Stimulated activated CD8-positive, alpha-beta memory T cell treated with anti-CD3 and anti-CD28 coated beads, Interleukin-7, amount 100 ng/mL, for 48 hours (primary cell): ENCODE measurements at places on chromosomes 7 and 10.

- no peak for DNase-seq
Measured at GRCh38 chr7:100886936-100887515, 2.5 kb downstream of the UFSP1 start.

DNA sequence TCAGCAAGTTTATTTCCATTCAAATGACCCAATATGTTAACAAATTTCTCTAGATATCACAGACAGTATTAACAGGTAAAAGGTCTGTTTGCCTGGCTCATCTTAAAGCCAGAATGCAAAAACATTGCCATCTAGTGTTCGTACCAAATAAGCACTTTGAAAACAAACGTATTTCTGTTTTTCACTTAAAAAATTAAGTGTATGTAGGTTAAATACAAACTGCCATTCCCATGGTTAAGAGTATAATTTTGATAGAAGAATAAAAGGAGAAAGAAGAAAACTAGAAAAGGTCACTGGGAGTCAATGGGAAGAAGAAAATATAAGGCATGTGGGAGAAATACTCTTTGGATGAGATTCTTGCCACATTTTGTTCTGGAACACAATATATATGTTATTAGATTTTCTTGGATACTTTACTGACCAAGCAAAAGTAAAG, 51.0 kb downstream of the ORC5 start:
- DNase-seq = no peak

DNA sequence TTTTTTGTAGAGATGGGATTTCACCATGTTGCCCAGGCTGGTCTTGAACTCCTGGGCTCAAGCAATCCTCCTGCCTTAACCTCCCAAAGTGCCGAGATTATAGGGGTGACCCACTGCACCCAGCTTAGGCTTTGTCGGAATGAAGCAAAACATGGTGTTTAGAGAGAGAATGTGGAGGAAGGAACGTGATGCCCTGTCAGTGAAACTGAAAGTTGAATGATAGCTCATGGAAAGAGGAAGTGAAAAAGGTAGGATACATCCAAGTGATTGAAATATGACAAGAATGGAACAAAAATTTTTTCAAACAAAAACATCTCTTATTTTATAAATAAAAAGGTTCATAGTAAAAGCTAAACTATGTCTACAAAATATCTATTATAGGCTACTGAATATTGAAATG, 5.9 kb downstream of the AKAP9 start:
- no peak for DNase-seq

- no peak for DNase-seq
Measured at GRCh38 chr10:70661623-70662361, 10.5 kb upstream of the ADAMTS14 start.

DNA sequence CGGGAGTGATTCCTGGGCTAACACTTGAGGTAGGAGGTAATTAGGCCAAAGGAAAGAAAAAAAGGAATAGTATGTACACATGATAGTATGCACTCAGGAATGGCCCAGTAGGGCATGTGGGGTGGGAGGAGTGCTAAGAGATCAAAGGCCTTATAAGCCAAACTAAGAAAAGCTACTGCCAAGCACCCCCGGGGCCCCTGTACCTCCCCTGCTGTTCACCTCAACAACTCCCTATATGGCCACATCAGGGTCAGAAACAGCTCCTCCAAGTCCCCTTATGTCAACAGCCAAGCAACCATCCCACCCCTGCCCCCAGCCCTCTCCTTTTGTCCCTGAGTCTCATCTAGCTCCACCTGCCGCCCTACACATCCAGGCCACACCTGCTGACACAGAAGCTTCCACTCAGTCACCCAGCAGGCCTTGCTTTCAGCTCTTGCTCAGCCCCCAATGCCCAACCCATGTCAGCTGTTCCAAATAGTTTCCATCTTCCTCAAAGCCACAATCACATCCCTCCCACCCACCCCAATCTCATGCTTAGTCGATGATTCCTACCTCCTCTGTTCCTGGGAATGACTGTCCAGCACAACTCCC, 80.2 kb downstream of the SORBS1 start:
- DNase-seq = no peak

DNA sequence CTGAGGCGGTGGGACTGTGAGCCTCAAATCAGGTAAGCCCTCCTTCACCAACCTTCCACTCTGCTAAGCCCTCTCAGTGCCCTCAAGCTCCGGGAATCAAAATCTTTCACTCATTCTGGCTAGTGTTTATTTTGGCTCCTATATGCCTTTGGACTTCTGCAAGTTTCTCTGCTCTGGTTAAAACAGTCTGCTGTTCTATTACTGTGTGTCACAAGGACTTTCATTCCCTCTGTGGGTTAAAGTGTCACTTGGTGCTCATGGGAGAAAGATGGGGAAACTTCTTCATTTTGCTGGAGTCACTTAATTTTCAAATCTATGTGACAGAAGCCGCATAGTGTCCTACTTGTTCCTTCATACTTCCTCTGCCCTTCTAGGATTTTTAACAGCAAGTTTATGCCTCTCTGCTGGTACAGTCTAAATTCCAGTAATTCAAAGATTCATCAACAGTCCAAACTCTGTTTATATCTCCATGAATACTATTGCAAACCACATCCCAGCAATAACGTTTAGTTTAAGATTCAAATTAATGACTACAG, 61.3 kb downstream of the CD36 start:
- DNase-seq = no peak

DNA sequence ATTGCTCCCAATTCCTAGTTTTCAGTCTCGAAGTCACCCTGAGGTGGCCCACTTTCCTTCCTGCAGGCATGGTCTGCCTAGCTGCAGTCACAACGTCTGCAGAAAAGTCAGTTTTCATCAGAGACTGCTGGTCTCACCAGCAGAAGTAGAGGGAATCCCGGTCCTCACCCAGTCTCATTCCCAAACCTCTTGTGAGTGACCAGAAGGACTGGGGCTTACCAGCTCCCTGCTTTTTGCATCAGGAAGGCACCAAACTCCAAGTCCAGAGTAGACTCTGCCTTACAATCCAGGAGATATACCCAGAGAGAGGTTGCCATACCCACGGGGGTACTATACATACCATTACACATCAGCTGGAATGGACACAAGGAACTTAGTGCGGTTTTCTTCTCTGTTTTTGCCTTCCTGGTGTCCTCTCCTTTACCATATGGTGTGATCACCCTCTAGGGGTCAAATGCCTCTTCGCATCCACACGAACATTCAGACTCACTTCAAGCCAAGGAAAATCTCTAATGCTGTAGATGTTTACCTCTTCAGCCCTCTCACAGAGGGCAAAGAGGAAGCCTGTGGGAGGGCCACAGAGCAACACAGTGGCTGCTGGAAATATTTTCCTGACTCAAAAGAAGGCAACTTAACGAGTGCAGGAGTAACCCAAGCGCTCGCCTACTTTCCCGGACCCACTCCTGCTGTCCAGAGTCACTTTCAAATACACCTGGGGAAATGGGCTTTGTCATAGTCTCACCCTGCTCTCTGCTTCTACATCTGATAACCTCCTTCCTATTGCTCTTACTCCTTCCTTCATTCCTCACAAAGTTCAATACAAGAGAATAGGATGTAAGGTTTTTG, 220.9 kb downstream of the C7orf25 start:
- no peak for DNase-seq

- DNase-seq = no peak
Measured at GRCh38 chr7:17774248-17774647, 166.0 kb downstream of the SNX13 start.

DNA sequence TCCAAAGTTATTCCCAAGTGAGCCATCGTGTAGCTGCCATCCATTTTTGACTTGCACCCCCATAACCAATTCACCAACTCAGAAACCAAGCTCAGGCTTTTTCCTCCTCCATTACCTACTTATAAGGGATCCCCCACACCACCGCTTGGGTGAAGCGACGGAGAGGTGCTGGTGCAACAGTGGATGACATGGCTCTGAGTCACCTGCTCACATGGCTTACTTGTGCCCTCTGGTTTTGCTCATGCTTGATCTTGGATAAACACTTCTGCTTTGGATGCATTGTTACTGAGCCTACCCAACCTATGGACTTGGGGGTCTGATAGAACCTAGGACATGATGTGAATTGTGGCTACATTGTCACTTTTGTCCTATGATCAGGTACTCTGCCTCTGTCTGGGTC, 12.0 kb upstream of the AKR1B1 start:
- no peak for DNase-seq

- no peak for DNase-seq
Measured at GRCh38 chr7:132453826-132454225, 122.4 kb downstream of the PLXNA4 start.

DNA sequence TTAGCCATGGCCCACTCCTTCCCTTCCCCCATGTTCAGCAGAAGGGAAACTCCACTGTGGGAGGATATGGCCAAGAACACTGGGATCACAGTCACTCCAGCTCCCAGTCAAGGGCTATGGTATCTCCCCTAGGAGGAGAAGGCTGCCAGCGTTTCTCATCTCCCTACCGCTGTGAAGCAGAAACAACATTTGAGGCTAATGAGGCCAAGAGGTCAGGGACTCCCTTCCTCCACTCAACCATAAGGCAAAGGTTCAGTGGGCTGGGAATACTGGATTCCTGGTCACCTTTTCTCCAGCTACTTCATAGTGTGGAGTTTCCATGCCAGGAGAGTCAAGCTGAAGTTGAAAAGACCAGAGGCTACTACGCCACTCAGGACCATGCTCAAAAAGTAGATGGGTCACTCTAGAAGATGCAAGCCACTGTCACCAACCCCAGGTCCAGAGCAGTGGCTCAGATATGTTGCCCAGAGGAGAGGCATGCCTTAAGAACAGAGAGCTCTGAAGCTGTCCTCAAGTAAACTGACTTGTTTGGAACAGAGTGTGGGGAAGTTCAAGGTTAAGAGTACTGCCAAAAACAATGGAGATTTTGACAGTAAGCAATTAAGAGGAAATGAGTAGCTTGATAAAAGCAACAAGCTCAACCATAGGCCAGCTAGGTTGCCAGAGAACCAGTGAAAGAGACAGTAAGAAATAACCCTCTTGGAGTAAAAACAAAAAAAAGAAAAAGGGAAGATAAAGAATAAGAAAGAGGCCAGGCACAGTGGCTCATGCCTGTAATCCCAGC, 3.8 kb upstream of the TMEM140 start:
- no peak for DNase-seq

GRCh38 chr7:123209786-123210185, 10.0 kb upstream of the SLC13A1 start:
- DNase-seq = no peak

DNA sequence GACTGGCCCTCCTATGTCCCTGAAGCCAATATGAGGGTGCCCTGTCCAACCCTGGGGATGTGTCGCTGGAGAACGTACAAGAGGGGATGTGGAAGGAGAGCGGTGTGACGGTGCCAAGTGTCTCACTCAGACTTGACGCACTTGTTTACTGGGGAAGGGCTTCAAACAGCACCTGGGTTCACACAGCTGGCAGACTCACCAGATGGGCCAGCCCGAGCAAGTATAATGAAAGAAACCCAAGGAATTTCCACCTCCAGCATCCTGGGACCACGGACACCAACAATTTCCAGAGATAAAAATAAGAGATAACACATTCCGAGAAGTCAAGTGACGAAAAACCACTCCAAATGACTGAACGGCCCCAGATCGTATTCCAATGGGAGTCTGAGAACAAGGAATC, 5.3 kb downstream of the ATP5MF start:
- no peak for DNase-seq

DNA sequence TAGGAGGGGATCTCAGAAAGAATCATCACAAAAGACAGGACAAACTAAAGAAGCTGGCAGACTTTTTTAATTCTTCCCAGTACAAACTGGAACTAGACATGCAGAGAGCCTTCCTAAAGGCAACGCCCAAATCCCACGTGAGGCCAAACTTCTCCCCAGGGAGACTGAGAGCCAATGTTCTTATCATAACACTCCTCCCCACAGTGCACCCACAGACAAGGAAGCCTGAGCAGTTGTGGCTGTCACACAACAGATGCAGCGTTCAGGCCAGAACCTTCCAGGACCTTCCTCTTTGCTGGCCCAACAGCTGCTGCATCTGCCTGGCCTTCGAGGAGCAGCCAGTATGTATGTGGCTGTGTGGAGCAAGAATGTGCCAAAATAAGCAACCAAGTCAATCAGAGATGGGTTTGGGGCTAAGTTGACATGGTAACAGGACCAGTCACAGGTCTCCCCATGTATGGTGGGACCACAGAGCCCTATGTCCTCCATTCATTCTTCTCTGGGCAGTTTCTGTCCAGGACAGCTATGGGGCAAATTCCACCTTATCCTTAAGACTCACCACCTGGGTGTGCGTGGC, 34.9 kb downstream of the SRPK2 start:
- DNase-seq = no peak

DNA sequence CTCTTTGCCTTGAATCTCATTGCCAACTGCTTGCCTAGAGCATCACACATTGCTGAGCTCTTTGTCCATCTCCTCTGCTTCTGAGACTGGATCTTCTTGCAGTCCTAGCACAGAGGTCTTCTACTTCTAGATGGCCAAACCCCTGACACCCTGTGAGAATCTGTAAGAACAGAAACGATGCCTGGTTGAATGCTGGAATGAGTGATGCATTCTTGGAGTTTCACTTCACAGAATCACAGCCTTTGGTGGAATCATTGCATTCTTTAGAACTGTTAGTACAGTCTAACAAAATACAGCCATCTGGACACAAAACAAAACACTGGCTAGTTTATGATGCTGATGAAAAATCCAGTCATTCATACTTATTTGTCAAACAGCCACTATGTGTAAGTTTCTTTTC, 141.7 kb upstream of the ITGB1 start:
- no peak for DNase-seq

- no peak for DNase-seq
Measured at GRCh38 chr7:55172881-55173609, 154.2 kb downstream of the EGFR start.

GRCh38 chr7:159213253-159213652, 68.6 kb upstream of the VIPR2 start:
- DNase-seq = no peak

GRCh38 chr7:106855540-106856132, 9.4 kb upstream of the PIK3CG start:
- no peak for DNase-seq

- no peak for DNase-seq
Measured at GRCh38 chr7:97842006-97842405, 30.2 kb downstream of the ASNS start.

DNA sequence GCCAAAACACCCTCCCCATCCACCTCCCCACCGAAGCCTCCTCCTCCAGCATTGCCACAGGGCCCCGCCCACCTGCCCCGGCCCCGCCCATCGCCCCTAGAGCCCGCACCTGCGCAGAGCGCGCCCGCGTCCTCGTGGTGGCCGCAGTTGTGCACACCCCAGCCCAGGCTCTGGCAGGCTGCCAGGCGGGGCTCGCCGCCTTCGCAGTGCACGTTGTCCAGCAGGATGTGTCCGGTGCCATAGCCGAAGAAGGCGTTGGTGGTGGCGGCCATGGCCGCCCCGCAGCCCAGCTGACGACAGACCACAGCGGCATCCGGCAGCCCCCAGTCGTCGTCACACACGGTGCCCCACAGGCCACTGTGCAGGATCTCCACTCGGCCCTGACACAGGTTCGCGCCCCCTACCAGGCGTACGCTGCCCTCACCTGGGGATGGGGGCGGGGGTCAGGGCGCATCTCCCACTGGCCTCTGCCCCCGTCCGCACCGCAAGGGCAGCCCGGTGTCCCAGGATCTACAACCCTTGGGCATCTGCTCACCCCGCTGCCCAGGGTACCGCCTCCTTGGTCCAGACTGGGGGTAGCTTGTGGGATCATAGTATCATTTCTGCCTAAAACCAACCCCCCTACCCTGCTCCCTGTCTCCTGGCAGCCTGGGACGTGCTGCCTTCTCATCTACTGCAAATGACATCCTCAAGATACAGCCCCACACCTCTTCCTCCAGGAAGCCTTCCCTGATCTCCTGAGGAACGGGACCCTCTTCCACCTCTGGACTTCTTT, 11.9 kb downstream of the SSC4D start:
- peak; percentile 71 for DNase-seq
